ENCODE measurements at places on chromosomes 13 and 19. TPM values are rescaled to one million over a fixed set of nuclear protein-coding genes. Genes with fewer than 3 reads are reported as not detected.

Gene ZNF492
- 0.19 TPM for total RNA-seq

Gene CRTC1
- 0.90 TPM for total RNA-seq

Gene ITPKC
- 20.7 TPM for total RNA-seq

Gene ZNF132
- total RNA-seq: 6.2 TPM

Gene MCEMP1
- total RNA-seq: not detected

Gene CACNG6
- total RNA-seq: 1.6 TPM

Gene DIRAS1
- total RNA-seq: not detected

Gene SMIM17
- total RNA-seq: 0.28 TPM

Gene SLC17A7
- 0.09 TPM for total RNA-seq

Gene NCCRP1
- total RNA-seq: not detected

Gene FUT3
- not detected for total RNA-seq

Gene CYP2A6
- not detected for total RNA-seq

Gene NLRP7
- total RNA-seq: not detected

Gene BEST2
- not detected for total RNA-seq

Gene ZNF729
- not detected for total RNA-seq

Gene OR10H1
- not detected for total RNA-seq

Gene NPAS1
- not detected for total RNA-seq

Gene ZNF415
- 3.9 TPM for total RNA-seq

Gene APC2
- total RNA-seq: 0.09 TPM

Gene SLC10A2
- total RNA-seq: not detected

Gene FREM2
- total RNA-seq: under 0.01 TPM

Gene DAND5
- not detected for total RNA-seq

Gene FAM187B
- not detected for total RNA-seq

Gene NLRP11
- not detected for total RNA-seq

Gene LILRB5
- total RNA-seq: not detected

Gene ACP5
- 0.09 TPM for total RNA-seq

Gene RDH8
- not detected for total RNA-seq

Gene SMIM44
- not detected for total RNA-seq

Gene HTR2A
- total RNA-seq: not detected

Gene SIN3B
- total RNA-seq: 66.5 TPM

Gene TMEM143
- 2.0 TPM for total RNA-seq

Gene ZSCAN1
- not detected for total RNA-seq

Gene LSR
- total RNA-seq: 0.27 TPM

Measured in endothelial cell of coronary artery (primary cell).